SK-N-DZ (cell line): ENCODE measurements at places on chromosomes 13 and 19.

- no peak for DNase-seq
Observed at GRCh38 chr13:37410316-37410715, 188.3 kb downstream of the POSTN start.

- no peak for DNase-seq
Observed at GRCh38 chr19:48822514-48822913, 11.7 kb upstream of the BCAT2 start.

- no peak for DNase-seq
Observed at GRCh38 chr19:1609103-1609396, 3.8 kb upstream of the UQCR11 start.

- no peak for DNase-seq
Observed at GRCh38 chr19:33956941-33957340, 160.3 kb downstream of the KCTD15 start.

GRCh38 chr13:32150794-32151193 lies 119.2 kb downstream of the FRY start:
- no peak for DNase-seq

- peak; percentile 53 for DNase-seq
Observed at GRCh38 chr13:107866941-107867623, 348.3 kb downstream of the LIG4 start.

DNA sequence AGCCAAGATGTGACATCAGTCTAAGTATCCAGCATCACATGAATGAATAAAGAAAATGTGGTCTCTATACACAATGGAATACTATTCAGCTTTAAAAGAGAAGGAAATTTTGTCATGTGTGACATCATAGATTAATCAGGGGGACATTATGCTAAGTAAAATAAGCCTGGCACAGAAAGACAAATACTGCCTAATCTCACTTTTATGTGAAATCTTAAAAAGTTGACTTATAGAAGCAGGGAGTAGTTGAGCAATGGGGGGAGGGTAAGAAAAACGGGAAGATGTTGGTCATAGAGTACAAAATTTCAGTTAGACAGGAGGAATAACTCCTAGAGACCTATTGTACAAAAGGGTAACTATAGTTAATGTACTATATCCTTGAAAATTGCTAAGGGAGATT lies 10.4 kb upstream of the LCP1 start:
- no peak for DNase-seq

DNA sequence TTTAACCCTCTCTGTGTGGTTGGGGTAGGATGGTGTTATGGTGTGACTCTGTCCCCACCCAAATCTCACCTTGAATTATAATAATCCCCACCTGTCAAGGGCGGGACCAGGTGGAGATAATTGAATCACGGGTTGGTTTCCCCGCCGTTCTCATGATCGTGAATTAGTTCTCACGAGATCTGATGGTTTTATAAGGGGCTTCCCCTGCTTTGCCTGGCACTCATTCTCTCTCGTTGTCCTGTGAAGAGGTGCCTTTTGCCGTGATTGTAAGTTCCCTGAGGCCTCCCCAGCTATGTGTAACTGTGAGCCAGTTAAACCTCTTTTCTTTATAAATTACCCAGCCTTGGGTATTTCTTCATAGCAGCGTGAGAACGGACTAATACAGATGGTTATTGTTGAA lies 68.8 kb downstream of the ARHGEF7 start:
- DNase-seq, result no peak

- DNase-seq, result no peak
Observed at GRCh38 chr13:106220211-106220610, 315.3 kb downstream of the EFNB2 start.

DNA sequence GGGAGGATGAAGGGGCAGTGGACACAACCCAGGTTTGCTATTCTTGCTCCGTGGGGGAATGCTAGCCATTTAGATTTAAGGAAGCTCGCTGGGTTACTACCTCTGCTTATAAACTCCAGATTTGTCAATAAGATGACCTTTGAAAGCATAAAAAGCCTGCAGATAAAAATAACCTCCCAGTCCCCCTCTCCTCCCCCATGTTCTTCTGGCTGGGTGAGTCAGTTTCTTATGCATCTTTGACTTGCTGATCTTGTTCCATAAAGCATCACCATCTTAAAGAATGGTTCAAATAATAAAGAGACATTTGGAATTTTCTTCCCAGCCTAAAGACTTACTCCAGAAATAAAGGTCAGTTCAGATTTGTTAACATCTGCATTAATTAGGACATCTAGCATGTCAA lies 118.3 kb upstream of the RNF113B start:
- no peak for DNase-seq

DNA sequence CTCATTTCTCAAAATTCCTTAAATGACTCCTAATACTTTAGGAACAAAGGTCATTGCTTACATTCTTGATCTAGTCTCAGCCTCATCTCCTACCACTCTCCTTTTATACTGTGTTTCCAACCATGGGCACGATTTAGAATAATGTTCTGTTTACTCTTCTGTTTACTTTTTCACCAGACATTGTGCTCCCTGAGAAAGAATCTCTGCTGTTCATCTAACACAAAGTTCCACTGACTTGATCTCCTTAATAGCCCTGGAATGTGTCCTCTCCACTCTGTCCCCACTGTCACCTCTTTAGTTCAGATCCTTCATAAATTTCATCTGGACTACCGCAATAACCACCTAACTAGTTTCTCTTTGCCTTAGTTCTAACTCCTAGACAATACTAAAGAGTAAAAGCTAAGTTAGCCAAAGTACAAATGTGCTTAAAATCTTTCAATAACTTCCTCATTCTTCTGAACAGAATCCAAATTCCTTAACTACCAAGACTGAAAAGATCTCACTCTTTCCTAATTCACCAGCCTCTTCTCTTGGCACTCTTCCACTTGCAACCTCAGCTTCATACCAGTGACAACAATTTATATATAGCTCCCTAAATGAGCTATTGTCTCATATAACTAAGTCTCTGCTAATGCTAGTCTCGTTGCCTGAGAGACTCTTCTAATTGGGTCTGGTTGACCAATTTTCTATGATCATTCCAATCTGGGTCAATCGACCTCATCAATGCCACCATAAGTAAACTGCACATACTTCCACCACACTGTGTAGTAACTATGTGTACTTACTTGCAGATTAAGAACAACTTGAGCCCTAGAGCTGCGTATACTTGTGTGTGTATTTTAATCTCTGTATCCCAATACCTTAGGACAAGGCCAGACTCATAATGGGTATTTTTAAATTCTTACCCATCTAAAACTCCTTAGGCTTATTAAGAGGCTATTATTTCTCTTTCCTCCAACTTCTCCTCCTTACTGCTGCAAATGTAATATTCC lies 179.9 kb downstream of the VWA8 start:
- DNase-seq, result no peak

- no peak for DNase-seq
Observed at GRCh38 chr13:28316836-28317235, 178.1 kb downstream of the FLT1 start.

DNA sequence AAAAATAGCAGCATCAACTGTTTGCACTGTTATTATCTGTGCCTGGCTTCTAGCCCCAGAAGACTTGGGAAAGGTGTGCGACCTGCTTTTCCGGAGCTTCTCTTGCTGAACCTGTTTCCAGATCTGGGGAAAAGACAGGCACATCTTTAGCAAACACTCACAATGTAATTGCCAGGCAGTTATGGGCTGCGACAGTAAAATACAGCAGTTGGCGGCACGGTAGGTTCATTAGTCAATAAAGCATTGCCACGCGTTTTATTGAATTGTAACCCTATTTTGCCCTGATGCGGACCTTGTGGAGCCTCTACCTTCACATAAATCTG lies 223.7 kb upstream of the TSHZ3 start:
- DNase-seq, result no peak

DNA sequence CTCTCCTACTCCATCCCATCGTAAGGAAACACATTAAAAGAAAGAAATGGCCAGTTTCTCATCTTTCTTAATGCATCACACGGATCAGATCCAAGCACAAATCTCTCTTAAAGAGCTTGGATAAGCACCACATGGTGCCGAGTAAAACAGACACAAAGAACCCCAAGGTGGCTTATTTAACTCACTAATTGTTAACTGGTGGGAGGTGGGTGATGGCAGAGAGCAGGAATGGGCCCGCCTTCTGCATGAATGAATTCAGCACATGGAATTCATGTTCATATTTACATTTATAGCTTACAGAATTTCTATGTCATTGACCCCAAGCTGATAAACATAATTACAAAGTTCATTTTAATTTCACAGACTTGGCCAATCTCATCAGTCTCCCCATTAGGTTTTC lies 89.9 kb downstream of the MZT1 start:
- DNase-seq, result no peak

DNA sequence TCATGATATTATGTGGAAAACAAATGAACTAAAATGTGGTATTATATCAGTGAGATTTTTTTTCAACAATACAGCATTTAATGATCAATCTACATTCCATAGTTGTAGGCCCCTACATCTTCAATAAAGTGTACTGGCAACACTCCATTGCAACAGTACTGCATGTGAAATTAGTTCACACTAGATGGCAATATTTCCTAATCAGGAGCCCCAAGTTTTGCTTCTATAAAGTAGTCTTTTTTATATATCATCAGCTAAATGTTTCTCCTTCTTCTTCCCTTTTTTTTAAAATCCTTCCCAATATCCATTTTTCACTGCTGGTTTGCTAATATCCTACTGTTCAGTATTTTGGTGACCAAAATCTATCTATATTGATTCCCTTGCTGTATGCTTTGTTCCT lies 528.3 kb upstream of the ATXN8OS start:
- DNase-seq, result peak; percentile 35

- DNase-seq, result no peak
Observed at GRCh38 chr13:87925006-87925405, 253.8 kb downstream of the SLITRK5 start.

GRCh38 chr19:14510311-14511228 lies 7.6 kb downstream of the DNAJB1 start:
- DNase-seq, result no peak

DNA sequence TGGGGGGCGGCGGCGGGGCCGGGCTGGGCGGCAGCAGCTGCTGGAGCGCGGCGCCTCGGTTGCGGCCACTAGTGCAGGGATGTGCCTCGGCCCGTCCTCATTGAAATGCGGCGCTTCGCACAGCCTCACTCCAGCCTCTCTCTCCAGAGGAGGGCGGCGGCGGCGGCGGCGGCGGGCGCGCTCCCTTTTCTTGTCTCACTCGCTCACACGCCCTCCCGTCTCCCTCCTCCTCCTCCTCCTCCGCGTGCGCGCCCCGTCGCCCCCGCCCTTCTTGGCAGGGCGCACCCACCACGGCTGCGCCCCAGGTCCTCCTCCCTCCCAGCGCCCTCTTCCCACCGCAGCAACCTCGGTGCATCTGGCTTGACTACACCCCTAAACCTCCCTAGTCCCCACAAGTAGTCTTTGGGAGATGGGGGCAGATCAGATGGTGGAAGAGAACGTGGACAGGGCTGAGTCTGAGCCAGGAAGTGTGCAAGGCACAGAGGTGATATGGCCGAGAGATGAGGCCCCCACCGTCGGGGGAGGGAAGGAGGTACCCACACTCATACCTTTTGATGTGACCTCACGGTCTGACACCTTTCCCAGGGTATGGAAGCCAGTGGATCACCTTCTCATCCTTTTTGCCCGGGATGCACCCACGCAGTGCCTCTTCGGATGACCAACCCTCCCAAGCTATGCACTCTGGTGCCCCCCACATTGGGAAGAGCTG lies at the start of gene DCLK1:
Gene DCLK1, minus strand, starts transcription at position 161 of the 709 bp plus-strand sequence.
- peak; percentile 80 for DNase-seq

DNA sequence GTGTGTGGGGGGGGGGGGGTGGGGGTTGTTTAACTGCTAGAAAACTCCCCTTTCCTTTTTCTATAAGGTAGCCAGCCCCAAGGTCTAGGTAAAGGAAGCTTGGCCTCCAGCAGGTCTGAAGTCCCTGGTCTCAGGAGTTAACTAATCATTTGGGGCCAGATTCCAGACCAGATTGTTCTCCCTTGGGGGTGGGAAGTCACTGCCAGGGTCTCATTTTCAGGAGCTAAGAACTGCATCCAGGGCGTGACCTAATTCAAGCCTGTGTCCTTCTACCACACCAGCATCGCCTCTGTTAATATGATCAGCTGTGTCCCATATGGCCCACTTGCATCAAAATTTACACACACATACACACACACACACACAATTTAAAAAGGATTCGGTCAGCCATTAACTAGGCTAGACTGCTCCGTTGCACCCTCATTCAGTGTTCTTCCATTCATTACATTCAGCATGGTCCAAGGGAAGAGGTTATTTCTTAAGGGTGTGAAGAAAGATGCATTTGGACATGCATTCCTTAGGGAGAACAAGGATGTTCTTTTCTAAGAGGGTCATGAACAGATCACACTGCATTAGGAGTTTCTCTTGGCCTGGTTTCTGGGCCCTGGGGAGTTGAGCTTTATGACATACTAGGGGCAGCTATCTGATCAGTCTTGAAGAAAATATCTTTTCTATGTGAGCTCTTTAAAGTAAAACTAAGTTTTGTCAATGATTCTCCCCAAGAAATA lies 91.0 kb downstream of the FGF14 start:
- DNase-seq, result peak; percentile 10

- DNase-seq, result no peak
Observed at GRCh38 chr13:109654341-109655205, 131.8 kb downstream of the IRS2 start.

DNA sequence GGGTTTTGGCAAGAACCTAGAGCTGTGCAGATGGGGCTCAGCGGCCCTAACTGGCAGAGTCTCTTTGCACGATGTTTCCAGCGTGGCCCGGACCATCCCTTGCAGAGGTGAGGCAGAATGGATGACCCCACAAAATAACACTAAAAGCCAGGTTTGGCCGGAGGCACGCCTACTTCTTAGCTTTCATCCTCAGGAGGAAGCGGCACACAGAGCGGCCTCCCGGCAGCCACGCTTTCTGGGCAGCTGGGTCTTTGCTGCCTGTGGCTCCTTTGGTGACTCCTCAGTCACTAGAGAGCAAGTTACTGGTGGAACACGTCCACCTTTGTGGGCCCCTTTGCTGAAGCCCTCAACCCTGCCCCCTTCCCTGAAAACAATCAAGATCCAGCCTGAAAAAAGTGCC lies 25.2 kb downstream of the TEX29 start:
- no peak for DNase-seq

GRCh38 chr19:34678085-34678412 lies 571 bp downstream of the ZNF302 start:
- DNase-seq, result no peak

DNA sequence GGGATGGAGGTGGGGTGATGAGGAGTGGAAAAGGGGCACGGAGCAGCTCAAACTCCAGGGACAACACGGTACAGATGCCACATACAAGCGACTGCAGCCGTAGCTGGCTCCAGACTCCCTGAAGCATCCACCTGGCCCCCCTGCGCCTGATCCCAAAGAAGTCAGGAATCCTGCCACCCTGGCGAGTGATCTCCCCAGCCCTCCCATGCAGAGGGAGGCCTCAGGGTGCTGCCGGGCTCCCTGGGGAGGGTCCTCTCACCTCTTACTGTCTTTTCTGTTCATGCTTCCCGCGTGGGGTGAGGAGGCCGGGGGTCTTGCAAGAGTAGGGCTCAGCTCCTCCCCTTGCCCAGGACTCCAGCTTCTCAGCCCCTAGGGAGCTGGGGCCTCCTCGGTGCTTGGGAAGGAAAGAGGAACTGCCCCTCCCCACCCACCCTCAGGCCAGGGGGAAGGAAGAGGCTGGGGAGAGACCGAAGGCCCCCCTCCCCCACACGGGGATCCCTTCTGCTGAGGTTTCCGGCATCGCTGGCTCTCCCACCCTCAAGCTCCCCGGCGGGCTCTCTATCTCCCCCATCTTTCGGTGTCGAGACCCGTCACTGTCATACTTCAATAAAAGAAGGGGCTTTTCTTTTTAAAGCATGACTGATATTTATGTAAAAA lies at the start of gene RASGRP4:
Gene RASGRP4, minus strand, starts transcription at position 410 of the 657 bp plus-strand sequence. Its CDS starts 128 bp downstream, at position 282.
- DNase-seq, result no peak
